ENCODE measurements at places on chromosomes 1 and 21. TPM values are rescaled to one million over a fixed set of nuclear protein-coding genes. Genes with fewer than 3 reads are reported as not detected.

The TDRD5 gene
- 0.15 TPM for total RNA-seq

The IL12RB2 gene
- 1.3 TPM for total RNA-seq

The INAVA gene
- 7.8 TPM for total RNA-seq

The TNFAIP8L2 gene
- 17.8 TPM for total RNA-seq

The C1orf87 gene
- total RNA-seq, result 7.4 TPM

The GNAT2 gene
- not detected for total RNA-seq

The ODR4 gene
- total RNA-seq, result 20.6 TPM

The DMBX1 gene
- total RNA-seq, result not detected

The FAM177B gene
- total RNA-seq, result 0.56 TPM

DNA sequence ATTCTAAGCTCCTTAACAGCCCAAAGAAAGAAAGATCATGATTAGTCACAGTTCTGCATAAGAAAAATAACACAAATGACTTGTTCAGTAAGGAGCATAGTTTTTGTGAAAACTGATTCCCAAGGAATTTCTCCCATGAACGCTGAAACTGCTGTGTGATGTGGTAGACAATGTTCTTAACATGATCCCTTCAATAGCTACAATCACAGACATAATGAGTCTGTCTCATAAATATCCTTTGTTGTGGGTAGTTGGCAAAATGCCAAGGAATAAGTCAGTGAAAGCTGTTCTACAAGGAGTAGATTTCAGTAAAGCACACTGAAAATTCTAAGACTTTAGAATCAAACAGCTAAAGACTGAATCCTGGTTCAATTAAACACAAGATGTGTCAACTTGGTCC, 404.8 kb downstream of the HLX start:
- DNase-seq, result no peak

- no peak for DNase-seq
Observed at GRCh38 chr21:32603131-32603530, 9.0 kb downstream of the CFAP298 start.

GRCh38 chr1:49016030-49016977, 239.6 kb upstream of the BEND5 start:
- no peak for DNase-seq

DNA sequence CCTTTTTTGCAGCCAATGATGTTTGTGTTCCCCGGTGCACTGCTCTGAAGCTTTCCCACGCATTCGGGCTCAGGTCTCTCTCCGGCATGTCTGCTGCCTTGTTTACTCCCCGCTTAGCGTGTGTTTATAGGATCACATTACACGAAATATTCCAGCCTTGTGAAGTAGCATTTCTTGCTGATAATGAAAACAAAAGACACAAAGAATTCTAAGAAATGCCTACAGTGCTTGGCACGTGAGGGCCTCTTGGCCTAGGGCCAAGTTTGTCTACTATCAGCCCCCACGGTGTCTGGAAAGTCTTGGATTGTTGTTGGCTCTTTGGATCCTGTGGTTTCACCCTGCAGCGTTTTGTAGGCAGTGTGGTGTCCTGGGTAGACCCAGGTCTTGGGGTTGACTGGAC, 11.2 kb upstream of the GSTM4 start:
- no peak for DNase-seq

GRCh38 chr1:27233667-27234048, 774 bp upstream of the WDTC1 start:
- no peak for DNase-seq

DNA sequence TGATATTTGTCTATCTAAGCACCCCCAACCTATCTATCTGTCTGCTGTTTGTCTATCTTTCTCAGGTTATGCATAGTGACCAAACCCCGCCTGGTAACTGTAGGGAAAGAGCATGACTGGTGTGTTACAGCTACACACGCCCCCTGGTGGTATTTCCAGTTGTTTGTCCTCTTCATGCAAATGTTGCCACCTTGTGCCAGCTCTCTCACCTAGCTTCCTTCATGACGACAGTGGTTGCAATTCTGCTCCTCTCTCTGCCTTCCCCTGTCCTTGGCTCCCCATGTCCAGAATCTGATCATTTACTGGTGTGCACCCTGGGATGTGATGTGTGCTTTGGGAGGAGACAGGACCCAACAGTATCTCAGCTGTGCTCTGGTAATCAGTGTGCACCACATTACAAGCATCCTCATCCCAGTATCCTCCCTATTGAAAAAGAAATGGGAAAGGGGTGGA, 8.1 kb upstream of the INKA2 start:
- DNase-seq, result no peak

DNA sequence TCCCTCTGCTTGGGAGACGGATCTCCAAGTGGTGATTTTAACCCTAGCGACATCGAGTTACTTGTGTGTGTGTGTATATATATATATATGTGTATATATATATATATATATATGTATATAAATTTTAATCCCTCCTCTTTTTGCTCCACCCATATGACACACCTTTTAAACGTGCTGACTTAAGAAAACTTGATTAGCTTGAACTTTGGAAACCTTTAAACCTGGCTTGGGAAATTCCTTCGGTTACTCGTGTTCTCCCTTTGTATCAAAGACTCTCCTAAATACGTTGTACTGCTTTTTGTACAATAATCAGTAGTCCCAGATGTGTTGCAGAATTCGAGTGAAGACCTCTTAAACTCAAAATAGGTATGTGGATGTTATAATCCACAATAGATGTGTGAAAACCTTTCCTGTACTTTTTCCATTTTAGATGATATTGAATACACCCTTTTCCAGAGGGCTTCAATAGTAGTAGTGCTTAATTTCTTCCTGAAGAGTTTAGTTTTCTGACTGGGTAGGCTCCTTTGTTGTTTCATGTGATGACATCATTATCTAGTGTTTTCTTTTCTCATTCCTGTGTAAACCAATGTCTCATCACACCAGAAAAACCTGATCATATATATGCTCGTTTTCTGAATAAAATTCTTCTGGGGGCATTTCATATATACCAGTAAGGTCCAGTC, 1.4 kb downstream of the RNF11 start:
- no peak for DNase-seq

DNA sequence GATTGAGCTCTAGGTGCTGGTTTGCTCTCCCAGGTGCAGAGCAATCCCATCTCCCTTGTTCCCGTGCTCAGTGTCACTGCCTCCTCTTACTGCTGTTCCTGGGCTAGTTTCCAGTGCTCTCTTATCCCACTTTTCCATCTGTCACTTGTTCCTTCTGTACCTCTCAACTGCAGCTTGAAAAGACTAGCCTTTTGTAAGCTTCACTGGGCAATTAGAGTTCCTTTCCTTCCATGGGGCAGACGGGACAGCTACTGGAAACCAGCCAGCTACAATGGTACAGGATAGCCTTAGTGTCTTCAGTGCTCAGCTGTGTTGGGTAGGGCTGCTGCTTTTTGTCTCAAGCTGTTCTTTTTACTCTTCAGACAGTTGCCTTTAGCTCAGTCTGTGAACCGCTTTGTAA, 31.6 kb downstream of the AGT start:
- no peak for DNase-seq

DNA sequence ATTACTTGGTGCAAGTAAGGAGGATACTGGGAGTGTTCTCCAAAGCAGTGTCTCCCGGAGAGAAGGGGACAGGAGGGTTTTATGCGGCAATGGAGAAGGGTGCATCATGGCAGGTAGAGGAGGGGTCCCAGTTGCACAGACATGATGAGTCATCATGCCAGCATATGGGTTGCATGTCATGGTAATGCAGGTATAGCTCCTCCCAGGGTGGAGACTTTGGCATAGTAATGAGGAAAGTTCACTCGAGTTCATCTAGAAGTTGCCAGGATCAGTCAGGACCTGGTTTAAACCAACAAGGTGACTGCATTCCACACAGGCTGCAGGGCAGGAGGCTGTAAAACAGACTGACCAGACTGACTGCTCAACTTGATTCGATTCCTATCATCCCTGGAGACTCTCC, 355.7 kb upstream of the DUSP10 start:
- no peak for DNase-seq

DNA sequence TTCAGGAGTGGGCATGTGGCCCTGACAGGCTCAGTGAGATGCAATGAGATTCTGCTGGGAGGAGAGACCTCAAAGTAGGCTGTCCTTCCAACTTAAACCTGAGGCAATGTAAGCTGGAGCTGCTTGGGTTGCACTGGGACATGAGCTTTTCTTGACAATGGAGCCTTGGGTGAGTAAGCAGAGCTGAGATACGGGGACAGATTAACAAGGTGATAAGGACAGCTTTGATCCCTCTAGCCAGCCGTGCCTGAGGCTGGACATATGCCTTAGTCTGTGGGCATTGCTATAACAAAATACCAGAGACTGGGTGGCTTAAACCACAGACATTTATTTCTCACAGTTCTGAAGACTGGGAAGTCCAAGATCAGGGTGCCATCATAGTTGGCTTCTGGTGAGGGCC, 18.3 kb upstream of the NGF start:
- no peak for DNase-seq

All from lower lobe of right lung (tissue), 2 donors.